Panc1 (cell line): ENCODE measurements at places on chromosomes 5 and 9.
A peak's percentile ranks its signal among the peaks of the same experiment; 100 is the strongest.

GRCh38 chr5:120062515-120062917, 401.6 kb upstream of the PRR16 start:
- DNase-seq = no peak

DNA sequence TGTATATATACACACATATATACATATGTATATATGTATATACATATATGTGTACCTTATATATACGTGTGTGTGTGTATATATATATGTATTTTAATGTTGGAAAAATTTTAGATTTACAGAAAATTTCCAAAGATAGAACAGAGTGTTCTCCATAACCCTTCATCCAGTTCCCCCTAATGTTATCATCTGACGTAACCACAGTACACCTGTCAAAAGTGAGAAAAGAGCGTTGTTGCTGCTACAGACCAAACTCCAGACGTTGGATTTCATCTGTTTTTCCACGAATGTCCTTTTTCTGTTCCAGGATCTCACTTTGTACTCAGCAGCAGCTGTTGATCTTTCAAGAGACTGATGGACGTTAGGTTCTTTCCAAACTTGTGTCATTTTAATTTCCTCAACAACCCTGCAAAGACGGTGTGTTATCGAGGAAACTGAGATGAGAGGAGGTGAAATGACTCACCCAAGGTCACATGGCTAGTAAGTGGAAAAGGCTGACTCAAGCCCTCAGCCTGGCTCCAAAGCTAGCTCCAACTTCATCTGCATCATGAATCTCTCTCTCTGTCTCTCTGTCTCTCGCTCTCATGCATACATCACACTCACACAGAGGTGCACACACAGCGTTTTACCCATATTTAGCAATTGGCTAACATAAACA, 17.0 kb upstream of the NTNG2 start:
- no peak for DNase-seq

GRCh38 chr9:98678244-98678842, 30.4 kb downstream of the GABBR2 start:
- DNase-seq = no peak

DNA sequence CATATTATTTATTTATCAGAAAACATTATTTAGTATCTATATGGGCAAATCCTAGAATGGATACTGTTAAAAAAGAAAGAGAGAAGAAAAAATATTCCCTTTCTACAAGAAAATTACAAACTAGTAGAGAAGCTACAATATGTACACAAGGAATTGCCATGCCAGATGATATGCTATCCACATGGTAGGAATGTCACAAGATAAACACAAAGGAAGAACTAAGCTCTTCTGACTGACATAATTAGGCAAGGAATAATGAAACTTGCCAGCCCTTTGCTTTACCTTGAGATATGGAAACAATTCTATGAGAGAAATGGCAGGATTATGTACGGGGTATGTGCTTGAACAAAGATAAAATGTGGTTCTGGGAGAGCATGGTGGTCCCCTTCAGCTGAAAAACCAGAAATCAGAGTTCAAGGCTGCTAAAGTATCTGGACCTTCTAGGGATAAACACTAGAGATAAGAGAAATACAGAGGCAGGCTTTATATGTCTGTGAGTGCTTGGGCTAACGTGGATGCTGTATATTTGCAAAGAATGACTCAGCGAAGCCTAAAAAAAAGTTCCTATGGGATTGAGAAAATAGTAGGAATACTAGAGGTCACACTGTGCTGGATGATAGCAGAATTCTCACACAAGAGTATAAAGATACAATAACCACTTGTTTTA, 451.6 kb downstream of the TLE1 start:
- no peak for DNase-seq

- DNase-seq = peak; percentile 43
These were observed 34.3 kb upstream of the MACIR start for GRCh38 chr5:103224118-103224893.

GRCh38 chr5:96110300-96110699, 148.6 kb upstream of the ELL2 start:
- DNase-seq = no peak

GRCh38 chr9:129548571-129549135, 72.2 kb downstream of the C9orf50 start:
- DNase-seq = no peak

GRCh38 chr9:130051855-130052254, 1.9 kb upstream of the GPR107 start:
- no peak for DNase-seq

- no peak for DNase-seq
These were observed at the start of gene TMEFF1 for GRCh38 chr9:100472788-100473275. TMEFF1 (plus strand) TSS chr9:100473149; CDS start chr9:100473545, 396 bp downstream.

GRCh38 chr5:17267106-17267505, 49.7 kb downstream of the BASP1 start:
- no peak for DNase-seq

DNA sequence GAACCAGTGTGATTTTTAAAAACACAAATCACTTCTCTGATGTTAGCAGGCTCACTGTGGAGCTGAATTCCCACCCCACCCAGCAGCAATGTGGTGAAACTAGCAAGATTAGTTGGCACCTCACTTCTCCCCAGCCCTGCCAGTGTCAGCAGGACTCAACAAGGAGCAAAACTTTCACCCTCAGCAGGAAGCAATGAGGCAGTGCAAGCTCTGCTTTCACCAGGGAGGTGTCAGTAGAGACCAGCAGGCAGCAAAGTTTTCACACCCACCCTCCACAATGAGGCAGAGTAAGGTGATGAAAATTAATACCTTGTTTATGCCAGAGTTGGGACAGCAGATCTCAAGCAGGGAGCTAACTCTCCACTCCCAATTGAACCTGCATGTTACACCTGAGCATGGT, 565.0 kb downstream of the CETN3 start:
- DNase-seq = no peak

GRCh38 chr5:14366763-14367162, 214.8 kb upstream of the OTULINL start:
- no peak for DNase-seq

DNA sequence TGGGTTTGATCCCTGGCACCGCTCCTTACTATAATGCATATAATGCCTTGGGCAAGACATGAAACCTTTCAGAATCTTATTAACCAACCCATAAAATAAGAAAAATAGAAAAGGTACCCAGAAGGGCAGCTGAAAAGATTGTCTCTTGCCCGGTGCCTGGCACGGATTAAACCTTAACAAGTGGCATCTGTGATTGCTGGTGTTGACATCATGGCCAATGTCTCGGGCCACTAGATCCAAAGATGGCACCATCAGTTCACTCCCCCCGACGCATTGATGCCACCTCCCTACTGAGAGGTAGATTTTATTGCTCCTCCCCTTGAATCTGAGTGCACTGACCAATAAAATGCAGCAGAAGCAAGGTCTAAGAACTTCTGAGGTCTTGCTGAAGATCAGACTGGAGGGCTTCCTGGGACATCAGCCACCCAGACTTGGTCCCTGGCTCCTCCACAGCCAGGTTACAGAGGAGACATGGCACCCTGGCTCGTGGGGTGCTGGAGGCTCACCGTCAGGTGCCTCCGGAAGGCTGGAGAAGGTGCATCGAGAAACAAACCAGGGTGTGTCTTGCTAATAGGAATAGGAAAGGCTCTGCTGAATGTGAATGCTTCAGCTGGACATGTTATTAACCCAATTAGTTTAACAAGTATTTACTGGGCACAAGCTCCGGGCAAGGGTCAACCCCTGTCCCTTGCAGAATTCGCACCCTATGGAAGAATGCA, 80.0 kb upstream of the COL5A1 start:
- no peak for DNase-seq

DNA sequence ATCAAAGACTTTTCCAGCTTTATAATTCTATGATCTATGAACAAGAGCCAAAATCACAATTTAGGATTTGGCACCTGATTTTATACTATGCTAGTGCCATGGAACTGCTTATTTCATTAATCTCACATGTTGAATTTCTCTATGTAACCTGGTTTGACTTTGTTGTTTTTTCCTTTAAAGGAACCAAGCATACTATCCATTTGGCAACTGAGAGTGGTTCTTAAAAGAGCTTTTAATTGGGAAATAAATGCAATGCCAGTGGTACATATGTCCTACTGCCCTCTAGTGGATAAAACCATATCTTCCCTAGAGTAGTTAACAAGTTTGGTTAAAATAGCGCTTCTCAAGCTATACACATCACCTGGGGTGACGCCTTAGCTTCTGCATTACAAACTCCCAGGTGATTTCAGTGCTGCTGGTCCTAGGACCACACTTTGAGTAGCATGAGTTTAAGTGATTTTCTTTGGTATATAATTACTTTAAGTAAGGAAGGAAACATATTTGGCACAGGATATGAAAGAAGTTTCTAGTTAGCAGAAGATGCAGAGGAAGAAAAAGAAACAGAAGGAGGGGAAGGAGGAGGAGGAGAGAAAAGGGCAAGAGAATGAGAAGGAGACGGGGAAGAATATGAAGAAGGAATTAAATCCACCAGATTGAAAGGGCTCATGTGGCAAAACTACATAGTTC, 56.8 kb downstream of the FGF10 start:
- peak; percentile 25 for DNase-seq

DNA sequence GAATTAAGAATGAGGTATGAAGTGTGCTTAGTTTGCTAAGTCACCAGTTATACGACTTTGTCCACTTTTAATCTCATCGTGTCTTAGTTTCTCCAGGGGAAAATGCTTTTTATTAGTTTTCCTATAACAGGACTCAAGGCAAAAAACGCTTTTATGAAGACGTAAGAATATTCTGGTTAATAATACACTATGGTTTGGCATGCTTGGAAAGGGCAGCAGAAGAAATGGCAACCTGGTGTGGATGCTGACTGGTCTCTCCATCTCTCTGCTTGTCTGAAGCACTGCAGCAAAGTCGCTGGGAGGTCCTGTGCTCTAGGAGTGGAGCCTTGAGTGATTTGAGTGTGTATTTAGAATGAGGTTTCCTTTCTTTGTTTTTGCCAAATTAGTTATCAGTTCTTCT, 78.8 kb downstream of the ZSWIM6 start:
- DNase-seq = no peak
